ENCODE measurements at places on chromosomes 6 and 20.

DNA sequence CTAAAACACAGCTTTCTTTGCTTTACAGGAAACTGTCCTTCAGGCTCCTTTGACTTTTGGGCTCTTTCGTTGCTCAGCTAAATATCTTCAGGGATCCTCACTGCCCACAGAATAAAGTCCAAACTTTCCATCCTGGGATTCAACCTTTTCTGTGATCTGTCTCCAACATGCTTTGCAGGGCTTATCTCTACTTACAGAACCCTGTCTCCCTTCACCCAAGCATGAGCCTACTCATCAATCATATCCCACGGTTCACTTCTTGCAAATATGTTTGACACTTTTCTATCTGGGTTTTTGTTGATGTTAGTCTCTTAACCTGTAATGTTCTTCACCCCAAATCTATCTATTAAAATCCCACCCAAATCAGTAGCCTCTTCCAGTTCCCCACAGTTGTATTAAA, 327.3 kb upstream of the RNF24 start:
- no peak for DNase-seq

GRCh38 chr20:20085812-20086211, 33.5 kb downstream of the CFAP61 start:
- DNase-seq: no peak

- DNase-seq: no peak
Measured at GRCh38 chr20:44358776-44359175, 3.3 kb downstream of the HNF4A start.

GRCh38 chr6:27492631-27493190, 19.8 kb upstream of the ZNF184 start:
- DNase-seq: no peak

DNA sequence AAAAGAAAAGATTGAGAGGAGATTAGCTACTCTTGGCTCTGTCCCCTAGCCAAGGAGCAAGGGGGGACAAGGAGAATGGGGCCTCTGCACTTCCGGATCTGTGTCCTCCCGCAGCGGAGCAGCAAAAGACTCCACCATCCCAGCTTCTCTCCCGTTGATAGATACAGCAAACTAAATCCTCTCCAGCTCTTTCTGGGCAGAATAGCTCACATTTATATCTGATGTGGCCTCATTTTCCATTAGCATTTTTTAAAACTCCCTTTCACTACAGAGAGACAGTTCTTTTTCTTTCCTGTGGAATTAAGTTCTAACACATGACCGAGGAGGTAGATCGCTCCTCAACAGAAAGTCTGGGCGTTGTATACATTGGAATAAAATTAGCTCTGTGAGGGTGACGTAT, 260.9 kb upstream of the SOX4 start:
- no peak for DNase-seq
